ENCODE measurements at places on chromosomes 5 and 9.
A peak's percentile ranks its signal among the peaks of the same experiment; 100 is the strongest.

- DNase-seq: no peak
Observed at GRCh38 chr9:74653410-74654080, 156.4 kb downstream of the RORB start.

- no peak for DNase-seq
Observed at GRCh38 chr9:125760537-125760936, 13.4 kb downstream of the PBX3 start.

DNA sequence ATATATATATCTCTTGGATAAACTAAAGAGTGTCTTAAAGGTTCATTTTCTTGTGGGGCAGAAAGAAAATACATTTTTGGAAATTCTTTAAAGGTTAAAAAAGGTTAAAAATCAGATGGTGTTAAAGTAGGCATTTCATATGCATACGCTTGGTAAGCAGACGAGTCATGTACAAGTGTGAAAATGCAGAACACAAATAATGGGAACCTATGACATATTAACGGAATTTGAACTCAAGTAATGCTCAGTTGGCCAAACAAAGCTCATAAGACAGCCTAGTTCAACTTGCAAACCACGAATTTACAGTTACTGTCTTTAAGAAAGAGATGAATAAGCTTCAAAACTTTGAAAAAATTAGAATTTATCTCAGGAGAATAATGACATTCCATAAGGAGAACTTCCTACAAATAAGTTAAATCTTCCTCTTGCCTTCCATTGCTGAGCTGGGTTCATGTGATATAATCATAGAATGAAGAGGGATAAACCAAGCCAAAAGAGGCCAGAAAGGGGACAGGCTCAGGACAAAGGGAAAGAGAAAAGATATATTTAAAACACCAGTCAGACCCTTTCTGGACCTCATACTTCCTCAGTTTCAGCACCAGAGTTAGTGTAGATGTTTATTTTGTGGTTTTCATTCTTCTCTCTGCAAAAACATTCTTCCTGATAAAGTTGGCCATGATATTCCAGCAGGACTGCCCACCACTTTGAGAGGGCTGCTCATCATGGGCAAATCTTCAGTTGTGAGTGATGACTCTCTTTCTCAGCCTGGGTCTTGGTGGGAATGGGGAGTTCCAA lies 256.7 kb upstream of the CD180 start:
- no peak for DNase-seq

- no peak for DNase-seq
Observed at GRCh38 chr5:134527961-134528424, 2.5 kb downstream of the JADE2 start.

DNA sequence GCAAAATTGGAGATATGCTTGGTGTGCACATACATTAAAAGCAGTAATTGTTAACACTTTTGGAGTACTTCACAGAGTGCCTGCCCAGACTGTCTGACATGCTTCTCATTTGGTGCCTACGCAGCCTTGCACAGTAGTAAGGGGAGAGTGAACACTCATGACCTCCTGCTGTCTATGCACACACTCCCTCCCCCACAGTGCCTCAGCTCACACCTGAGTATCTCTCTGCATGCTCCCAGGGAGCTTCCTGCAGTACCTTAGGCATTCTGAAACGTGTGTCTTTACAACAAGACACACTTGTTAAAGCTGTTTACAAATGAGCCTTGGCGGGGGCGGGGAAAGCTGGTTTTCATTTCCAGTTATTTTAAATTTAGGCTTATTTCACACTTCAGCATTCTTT lies 18.0 kb downstream of the MAP3K1 start:
- DNase-seq: no peak

DNA sequence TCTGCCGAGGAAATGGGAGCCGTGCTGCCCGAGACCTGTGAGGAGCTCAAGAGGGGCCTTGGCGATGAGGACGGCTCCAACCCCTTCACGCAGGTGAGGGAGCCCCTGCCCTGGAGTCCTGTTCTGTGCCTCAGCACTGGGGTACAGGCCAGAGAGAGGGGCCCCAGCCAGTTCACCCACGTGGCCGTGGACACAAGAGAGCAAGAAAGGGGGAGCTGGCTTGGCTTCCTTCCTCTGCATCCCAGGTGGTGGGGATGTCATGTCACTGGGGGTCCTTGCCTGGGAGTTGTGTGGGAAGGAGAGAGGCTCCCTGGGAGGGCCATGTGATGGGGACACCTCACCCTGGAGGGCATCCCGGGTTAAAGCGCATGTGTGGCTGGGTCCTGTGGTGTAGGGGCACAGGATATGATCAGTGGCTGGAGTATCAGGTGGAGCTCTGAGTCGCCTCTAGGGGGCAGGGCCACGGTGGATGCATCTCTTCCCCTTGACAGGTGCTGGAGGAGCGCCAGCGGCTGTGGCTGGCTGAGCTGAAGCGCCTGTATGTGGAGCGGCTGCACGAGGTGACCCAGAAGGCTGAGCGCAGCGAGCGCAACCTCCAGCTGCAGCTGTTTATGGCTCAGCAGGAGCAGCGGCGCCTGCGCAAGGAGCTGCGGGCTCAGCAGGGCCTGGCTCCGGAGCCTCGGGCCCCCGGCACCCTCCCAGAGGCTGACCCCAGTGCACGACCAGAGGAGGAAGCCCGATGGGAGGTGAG lies 7.5 kb downstream of the N4BP3 start:
- DNase-seq: peak; percentile 84

GRCh38 chr5:153816870-153817269 lies 221.8 kb downstream of the FAM114A2 start:
- DNase-seq: no peak

DNA sequence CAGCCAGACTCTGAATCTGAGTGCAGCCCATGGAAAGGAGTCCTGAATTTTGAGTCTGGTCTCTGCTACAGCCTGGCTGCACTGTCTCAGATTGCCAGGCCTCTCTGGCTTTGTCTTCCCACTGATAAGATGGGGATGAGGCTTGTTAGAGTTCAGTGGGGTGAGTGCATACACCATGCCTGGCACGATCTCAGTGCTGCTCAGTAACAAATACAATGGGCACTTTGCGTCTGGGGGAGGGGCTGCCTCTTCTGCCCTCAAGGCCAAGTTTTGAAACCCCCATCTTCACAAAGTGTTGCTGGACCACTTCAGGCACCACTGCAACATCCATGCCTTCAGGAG lies 49.0 kb downstream of the PPARGC1B start:
- DNase-seq: no peak

GRCh38 chr5:15495026-15495425 lies 5.0 kb upstream of the FBXL7 start:
- no peak for DNase-seq

GRCh38 chr5:572398-573019 lies 39.6 kb upstream of the CEP72 start:
- peak; percentile 37 for DNase-seq

GRCh38 chr9:37392272-37392671 lies 30.2 kb upstream of the GRHPR start:
- no peak for DNase-seq

GRCh38 chr5:104987074-104987473 lies 1424.5 kb upstream of the NUDT12 start:
- no peak for DNase-seq

- DNase-seq: peak; percentile 62
Observed at GRCh38 chr5:19880859-19881436, 107.1 kb downstream of the CDH18 start.

DNA sequence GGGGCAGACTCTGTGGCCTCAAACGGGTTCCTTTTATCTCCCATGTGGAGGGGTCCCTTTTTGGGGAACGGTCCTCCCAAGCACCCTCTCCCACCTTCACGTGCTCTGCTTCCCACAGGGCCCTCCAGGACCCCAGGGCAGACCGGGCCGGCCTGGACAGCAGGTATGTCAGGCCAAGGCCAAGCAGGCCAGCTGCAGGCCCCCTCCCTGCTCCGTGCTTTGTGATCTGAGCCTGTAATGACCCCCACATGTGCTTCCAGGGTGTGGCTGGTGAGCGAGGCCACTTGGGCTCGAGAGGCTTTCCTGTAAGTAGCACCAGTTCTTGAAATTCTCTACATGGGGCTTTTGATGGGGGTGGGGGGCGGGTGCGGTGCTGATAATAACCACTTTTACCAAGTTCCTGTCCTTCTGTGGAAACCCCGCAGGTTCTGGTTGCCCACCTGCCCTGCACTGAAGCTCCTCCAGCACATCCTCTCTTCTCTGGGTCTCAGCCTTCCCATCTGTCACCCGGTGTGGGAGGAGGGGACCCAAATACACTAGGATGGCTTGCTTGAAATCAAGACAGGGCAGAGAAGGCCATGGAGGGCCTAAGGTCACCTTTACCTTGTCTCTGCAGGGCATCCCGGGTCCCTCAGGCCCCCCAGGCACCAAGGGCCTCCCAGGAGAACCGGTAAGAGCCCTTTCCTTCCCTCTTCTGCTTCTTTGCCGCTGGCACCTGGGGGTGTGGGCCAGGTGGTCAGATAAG lies 57.9 kb upstream of the ORM1 start:
- no peak for DNase-seq

- no peak for DNase-seq
Observed at GRCh38 chr5:140318792-140319191, 15.9 kb upstream of the PFDN1 start.

- DNase-seq: no peak
Observed at GRCh38 chr5:146600376-146600775, 84.4 kb upstream of the GPR151 start.

DNA sequence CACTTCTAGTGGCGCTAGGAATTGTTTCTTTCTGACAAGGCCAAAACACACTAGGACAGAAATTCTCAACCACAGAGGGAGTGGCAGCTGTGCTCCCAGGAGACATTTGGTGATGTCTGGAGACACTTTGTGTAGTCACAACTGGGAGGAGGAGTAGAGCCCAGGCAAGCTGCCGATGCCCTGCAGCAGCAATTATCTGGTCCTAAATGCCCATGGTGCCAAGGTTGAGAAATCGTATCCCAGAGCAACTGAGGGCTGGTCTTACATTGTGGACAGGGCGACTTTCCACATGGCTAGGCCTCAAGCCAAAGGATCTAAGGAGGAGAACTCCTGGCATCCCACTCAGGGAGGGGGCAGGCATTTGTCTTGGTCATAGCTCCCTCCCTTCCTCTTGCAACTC lies 259.9 kb downstream of the GADD45G start:
- DNase-seq: no peak

GRCh38 chr5:113236536-113237288 lies 198.1 kb downstream of the TSSK1B start:
- DNase-seq: peak; percentile 0

GRCh38 chr5:116652903-116653302 lies 78.3 kb upstream of the SEMA6A start:
- DNase-seq: peak; percentile 15

- DNase-seq: no peak
Observed at GRCh38 chr5:34452170-34452828, 203.8 kb upstream of the RAI14 start.

GRCh38 chr5:35540002-35540401 lies 77.7 kb upstream of the SPEF2 start:
- DNase-seq: no peak

DNA sequence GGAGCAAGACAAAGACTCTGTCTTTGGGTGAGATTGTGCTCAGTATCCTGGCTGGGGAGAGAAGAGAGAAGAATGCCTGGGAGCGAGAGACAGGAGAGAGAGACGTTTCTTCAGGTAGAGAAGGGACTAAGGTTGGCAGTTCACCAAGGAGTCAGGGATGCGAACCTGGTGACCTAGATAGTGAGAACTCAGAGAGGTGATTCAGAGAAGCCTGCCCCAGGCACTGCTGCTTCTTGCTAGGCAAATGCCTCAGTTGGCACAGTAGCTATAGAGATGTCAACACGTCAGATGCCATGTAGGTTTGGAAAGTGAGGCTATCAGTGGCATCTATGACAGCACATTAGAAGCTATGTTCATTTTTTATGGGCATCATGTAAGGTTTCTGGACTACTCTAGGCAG lies 231.6 kb upstream of the VLDLR start:
- no peak for DNase-seq

DNA sequence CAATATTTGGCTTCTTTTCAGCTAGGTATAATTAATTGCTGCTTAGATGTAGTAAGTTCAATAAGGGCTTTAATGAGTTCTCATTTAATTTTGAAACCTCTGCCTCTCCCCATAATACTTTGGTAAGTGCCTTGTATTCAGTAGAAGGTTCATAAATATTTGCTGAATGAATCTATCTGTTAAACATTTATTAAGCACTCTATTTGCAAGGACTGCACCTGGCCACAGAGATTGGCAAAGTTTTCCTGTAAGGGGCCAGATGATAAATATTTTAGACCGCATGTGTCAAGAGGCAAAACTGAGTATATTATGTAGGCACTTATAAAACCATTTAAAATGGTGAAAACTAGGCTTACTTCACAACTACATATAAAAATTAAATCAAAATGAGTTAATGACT lies 19.0 kb upstream of the GNA14 start:
- DNase-seq: peak; percentile 77

DNA sequence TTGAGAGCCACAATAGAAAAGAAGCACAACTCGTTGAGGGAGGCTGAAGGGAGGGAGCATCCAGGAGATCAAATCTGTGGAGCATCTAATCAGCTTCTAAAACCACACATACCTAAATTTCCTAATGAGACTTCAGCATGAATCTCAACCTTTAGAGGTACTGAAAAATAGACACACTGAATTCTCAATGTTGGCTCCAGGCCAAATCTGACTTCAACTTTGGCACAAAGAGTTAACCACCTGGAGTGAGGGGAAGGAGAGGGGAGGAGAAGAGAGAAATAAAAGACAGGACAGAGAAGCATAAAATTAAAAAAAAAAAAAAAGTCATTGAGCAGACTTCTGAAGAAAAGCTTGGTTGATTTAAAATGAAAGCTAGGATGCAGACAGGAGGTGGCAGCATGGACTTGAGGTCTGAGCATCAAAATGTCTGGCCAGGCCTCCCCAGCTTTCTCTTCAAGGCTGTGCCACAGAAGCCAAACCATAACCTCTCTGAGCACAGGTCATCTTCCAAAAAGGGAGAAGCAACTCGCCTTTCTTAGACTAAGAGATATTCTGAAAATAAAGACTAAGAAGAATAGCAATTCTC lies 205.6 kb downstream of the DENND1A start:
- peak; percentile 36 for DNase-seq

- DNase-seq: no peak
Observed at GRCh38 chr9:134059661-134060395, 8.0 kb downstream of the BRD3 start.

- peak; percentile 10 for DNase-seq
Observed at GRCh38 chr5:169020102-169020501, 280.8 kb downstream of the SLIT3 start.

DNA sequence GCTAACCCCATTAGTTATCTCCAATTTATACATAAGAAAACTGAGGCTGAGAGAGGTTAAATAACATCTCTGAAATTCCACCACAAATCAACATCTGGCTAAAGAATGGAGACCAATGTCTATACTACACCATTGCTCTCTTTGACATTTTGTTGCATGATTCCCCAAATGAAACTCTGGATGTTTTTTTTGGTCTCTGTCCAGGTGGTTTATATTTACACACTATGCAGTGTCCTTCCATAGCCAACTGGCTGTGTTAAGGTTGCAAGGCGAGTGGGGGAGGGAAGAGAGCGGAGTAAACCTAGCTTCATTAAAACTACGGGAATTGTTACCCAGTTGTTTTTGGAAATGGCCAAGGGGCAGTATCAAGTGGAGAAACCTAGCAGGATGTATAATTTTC lies 67.2 kb downstream of the KIF4B start:
- no peak for DNase-seq

DNA sequence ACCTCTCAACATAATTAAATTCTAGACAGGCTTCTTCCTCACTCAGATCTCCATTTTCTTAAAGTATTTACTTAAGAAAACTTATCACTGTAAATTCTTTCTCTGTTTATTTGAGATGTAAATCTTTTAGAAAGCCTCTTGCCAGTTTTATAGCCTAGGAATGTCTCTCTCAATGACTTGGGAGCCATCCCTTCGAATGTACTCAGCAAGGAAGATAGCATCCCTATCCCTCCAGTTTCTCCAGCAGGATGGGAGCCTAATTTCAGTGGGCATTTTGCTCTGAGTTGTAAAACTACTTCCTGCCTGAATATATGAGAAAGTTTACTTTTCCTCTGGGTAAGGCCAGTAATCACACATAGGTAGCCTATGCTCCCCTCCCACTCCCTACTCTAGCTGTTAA lies 558.5 kb upstream of the ARRDC3 start:
- no peak for DNase-seq

Measured in NCI-H1105 treated with DMSO at 0.1 percent for 48 hours (cell line).